ENCODE measurements at places on chromosomes 11 and 22.

GRCh38 chr22:31639436-31640039, 22.5 kb downstream of the PISD start:
- DNase-seq = no peak

DNA sequence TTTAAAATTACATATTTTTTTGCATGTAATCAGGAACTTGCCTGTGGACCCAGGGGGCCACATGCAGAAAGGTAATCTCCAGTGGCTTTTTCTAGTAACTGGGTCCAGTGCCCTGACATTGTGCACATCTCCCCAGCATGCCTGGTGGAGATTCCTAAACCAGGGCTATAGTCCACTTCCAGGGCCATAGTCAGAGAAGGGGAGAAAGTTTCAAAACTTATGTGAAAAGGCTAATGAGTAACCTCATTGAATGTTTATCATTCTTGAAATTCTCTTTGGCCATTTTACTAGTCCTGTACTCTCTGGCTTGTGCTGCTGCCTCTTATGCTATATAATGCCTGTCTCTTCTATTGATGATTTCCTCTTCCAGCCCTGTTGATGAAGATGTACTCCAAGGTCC, 47.8 kb downstream of the BARX2 start:
- DNase-seq = no peak

- DNase-seq = no peak
These were observed 233.3 kb downstream of the MN1 start for GRCh38 chr22:27568265-27568664.

DNA sequence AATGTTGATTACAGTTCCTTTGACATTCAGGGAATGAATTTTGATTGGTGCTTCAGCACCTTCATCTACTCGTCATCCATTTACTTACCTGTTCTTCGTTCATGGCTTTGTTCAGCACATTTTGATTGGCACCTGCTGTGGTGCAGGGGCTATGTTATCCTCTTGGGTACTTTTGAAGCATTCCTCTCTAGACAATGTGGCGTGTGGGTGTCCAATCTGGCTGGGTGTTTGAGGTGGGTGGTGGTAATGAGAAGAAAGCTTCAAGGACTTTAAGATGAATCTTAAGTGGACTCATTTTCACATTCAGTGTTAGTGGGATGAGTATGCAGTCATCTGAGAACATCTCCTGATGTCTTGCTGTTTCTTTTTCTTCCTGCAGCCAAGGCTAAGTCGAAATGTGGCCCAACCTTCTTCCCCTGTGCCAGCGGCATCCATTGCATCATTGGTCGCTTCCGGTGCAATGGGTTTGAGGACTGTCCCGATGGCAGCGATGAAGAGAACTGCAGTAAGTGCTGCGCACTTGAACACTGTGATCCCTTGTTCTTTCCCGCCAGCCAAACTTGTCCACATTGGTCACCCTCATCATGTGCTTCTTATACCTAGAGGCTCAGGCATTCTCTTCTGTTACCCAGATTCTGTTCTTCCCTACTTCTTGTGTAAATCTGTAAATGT, 137.5 kb downstream of the LDLRAD3 start:
- no peak for DNase-seq

GRCh38 chr11:94032725-94033124, 11.6 kb downstream of the HEPHL1 start:
- no peak for DNase-seq

DNA sequence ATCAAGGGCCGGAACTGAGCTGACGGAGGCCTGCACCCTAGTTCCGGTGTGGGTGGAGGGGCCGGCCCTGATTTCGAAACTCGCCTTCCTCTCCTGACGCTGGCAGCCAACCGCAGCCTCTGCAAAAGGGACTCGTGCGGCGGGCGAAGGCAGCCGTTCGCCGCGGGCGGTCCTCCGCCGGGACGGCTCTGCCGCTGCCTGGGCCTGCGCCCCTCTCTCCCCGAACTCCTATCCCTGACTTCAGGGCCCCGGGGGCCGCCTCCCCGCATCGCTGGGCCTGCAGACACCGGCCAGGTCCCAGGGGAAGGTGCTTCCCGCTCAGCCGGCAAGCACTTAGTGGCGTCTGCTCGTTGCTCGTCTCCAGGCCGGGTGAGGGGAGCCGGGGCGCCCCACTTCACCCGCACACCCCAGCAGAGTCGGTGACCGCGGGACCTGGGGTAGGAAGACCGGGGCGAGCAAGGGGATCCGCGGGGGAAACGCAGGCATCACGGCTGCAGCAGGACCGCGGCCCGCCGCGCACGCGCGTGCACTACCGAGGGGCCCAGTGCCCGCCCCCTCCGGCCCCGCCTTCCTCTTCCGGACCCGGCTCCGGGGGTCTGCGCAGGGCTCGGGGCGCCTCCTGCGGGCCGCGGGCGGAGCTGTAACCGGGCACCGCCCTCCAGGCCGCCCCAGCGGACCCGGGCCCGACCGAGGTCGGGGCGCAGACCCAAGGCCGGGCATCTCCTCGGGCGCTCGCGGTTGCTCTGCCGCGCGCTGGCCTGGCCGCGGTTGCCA, 464 bp upstream of the ANKRD13D start:
- DNase-seq = peak; percentile 42

DNA sequence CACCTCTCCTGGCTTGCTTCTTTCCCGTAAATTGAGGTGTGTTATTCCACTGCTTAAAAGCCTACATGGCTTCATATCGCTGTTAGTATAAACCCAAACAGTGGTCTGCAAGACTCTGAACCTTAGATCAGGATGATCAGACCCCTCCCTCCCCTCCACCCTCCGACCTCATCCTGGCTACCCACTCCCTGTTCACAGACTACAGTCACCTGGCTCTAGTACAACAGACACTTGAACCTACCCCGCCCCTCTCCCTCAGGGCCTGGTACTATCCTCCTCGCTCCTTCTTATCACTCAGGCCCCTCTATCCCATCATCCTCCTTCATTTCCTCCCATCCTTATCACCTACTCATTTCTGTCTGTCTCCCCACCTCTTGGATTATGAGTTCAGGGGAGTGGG, 20.1 kb downstream of the PTPRJ start:
- no peak for DNase-seq

DNA sequence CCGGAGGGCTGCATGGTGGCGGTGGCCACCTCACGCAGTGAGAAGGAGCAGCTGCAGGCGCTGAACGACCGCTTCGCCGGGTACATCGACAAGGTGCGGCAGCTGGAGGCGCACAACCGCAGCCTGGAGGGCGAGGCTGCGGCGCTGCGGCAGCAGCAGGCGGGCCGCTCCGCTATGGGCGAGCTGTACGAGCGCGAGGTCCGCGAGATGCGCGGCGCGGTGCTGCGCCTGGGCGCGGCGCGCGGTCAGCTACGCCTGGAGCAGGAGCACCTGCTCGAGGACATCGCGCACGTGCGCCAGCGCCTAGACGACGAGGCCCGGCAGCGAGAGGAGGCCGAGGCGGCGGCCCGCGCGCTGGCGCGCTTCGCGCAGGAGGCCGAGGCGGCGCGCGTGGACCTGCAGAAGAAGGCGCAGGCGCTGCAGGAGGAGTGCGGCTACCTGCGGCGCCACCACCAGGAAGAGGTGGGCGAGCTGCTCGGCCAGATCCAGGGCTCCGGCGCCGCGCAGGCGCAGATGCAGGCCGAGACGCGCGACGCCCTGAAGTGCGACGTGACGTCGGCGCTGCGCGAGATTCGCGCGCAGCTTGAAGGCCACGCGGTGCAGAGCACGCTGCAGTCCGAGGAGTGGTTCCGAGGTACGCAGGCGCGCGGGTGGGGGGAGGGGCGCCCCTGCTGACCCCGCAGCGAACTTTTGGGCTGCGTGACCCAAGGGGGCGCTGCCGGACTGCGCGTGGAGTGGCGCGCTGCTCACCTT, 670 bp downstream of the NEFH start:
- no peak for DNase-seq

DNA sequence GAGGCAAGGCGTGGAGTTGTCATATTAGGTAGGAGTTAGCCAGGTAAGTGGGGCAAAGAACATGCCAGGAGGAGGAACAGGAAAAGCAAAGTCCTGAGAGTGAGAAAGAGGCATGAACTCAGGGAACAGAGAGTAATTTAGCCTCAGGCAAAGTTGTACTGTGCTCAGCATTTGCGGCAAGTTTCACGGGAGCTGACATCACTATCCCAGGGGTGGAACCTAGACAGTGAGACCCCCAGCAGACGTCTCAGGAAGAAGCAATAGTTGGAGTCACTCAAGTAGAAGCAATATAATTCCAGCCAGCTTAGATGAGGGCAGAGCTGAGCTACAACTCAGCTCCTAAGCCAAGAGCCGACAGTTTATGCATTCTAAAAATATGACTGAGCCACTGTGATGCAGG, 426.0 kb upstream of the ISX start:
- DNase-seq = no peak

DNA sequence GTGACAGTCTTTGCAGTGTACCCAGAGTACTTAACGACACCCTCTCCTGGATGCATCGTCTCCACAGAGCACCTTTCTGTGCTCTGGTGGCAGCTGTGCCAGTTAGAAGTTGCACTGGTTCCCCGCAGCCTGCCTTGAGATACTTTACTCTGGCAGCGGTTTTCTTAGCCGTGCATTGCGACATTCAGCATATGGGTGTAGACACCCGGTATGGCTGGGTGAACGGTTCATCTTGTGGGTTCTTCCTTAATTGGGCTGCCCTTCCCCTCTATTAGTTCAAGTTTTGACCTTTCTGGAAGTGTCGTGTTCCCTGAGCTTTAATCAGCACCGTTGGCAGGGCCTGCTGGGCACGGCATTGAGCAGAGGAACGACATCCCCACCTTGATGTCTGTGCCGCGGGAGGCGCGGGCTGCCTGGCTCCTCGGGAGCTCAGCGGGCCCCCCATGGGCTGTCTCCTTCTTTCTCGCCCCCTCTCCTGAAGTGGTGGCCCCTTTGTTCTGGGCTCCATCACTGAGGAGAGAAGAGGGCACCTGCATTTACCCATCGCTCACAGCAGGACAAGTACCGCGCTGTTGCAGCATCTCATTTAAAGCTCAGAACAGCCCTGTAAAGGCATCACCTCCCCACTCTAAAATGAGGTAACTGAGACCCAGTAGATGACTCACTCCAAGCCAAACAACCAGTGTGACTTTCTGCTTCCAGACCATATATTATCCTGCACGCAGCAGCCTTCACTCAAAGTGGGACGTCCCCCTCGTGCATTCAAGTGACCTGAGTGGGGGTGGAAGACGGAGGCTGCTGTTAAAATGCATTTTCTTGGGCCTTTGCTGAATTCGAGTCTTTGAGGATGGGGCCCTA, 13.3 kb downstream of the FAM83F start:
- no peak for DNase-seq

Data from NCI-H1417 treated with DMSO at 0.1 percent for 48 hours (cell line).